ENCODE measurements at places on chromosomes 11 and 22.

DNA sequence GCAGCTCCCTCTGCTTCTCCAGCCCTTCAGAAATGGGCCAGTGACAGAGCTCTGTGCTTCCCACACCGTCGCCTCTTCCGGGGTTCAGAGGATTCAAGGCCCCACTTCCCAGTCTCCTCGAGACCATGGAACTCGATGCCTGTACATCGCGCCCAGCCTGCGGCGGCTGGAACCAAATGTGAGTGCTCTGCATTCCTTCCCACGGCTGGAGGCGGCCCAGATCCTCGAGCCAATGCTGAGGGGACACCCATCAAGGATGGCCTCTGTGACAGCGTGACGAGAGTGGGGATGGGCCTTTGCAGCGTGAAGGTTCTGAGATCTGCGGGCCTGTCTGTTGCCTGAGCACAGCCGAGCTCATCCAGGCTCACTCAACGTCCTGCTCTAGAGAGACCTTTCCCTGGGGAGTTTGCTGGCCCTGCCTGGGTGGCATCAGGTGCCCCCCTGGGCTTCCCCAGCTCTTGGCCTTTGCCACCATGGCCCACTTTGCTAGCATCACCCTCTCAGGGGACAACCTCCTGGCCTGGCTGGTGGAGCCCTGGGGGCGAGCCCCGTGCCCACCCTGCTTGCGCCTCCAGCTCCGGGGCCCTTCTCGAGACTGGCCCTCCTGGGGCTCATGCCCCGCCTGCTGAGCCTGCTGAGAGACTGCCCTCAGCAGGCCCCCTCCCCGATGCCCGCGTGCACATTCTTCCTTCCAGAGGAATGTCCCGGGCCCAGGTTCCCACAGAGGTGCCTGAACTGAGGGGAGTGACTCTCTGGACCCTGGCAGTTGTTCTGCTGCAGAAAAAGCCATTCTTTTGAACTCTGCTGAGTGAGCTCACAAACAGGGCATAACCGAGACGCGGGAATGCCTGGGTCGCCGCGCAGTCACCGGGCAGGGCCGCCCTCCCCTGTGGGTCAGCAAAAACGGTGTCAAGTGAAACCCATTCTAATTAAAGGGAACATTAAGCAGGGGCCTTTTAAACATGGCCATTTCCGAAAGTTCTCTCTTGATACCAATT lies 7.3 kb upstream of the MYEOV start:
- no peak for DNase-seq

- DNase-seq, result no peak
Observed at GRCh38 chr22:23750367-23750713, 572 bp downstream of the ZNF70 start.

GRCh38 chr11:44267006-44267749 lies 42.8 kb downstream of the ALX4 start:
- no peak for DNase-seq

- no peak for DNase-seq
Observed at GRCh38 chr11:89293965-89294679, 116.4 kb downstream of the TYR start.

DNA sequence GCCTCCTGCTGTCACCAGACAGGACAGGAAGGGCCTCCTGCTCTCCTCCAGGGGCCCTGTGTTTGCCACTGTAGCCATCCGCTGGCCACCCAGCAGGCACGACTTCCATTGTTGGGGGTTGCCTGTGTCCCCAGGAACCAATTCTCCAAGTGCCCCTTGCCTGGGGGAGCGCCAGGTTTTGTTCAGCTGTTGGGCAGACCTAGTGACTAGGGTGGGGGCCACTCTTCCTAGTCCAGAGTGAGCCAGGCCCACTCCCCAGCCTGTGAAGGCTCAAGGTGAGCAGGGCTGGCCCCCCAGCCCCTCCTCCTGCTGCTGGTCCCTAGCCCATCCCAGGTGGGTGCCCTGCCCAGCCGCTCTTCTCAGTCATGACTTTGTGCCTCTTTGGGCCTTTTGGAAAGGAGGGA lies 30.9 kb downstream of the OSBPL5 start:
- DNase-seq, result no peak

GRCh38 chr22:47207846-47208554 lies 445.6 kb downstream of the TBC1D22A start:
- no peak for DNase-seq

- DNase-seq, result no peak
Observed at GRCh38 chr22:46829117-46829891, 66.9 kb downstream of the TBC1D22A start.

- DNase-seq, result peak; percentile 37
Observed at GRCh38 chr11:78645226-78646202, 70.8 kb upstream of the NARS2 start.

DNA sequence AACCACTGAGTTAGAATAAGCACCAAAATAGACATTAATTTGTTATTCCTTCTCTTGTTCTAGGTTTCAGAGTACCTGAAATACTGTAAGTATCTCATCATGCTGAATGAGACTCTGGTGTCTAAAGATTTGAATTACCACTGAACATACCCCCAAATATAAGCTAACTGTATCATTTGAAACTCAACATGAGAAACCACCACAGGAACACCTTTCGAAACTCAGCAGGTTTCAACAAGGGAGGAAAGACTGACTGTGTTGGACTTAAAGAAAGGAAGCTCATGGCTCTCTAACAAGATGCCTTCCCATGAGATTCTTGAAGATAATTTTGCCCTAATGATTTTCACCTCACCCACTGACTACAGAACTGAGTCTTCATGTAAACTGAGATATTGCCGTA lies 37.0 kb downstream of the PRCP start:
- no peak for DNase-seq

DNA sequence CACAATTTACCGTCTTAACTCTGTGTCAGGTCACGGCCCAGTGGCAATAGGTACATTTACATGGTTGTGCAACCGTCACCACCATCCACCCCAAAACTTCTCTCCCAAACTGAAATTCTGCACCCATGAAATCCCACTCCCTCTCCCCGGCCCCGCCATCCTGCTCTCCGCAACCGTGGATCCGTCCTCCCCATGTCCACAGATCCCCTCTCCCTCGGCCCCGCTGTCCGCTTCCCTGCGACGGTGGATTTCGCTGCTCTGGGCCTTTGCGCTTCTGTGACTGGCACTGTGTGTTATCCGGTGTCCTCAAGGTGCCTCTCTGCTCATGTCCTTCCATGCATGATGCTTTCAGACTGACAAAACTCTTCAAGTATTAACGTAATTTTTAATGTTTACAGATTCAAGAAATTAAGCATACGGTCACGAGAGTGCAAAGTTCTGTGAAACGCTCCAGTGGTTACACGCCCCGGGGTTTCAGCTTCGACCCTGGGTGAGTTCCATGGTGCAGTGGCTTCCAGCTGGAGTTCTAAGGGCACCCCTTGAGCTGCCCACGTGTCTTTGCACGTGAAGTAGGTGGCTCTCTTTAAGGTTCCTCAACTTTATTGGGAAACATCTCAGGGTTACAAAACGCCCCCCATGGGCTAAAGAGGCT lies 76.4 kb downstream of the KCNQ1 start:
- no peak for DNase-seq

DNA sequence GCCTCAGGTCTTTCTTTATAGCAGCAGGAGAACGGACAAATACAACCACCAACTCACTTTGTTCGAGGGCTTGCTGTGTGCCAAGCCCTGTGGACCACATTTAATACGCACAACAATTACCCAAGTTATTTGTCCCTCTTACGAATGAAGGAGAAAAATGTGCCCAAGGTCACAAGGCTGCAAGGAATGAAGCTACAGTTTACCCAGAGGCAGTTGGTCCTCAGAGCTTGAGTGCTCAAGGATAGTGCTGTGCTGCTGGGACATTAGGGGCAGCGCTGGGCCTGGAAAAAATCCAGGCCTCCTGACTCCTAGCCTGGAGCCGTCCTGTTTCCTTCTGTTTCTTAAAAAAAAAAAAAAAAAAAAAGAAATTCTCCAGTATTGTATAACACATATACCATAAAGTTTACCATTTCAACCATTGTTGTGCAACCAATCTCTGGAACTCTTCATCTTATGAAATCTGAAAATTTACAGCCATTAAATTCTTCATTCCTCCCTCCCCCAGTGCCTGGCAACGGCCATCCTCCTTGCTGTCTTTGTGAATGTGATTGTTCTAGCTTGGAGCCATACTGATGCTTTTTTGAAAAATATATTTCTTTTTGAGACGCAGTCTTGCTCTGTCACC lies 1.0 kb upstream of the C11orf86 start:
- no peak for DNase-seq

GRCh38 chr11:45928535-45929215 lies 6.2 kb downstream of the LARGE2 start:
- no peak for DNase-seq

GRCh38 chr22:35592418-35592967 lies 24.6 kb downstream of the MB start:
- DNase-seq, result no peak

DNA sequence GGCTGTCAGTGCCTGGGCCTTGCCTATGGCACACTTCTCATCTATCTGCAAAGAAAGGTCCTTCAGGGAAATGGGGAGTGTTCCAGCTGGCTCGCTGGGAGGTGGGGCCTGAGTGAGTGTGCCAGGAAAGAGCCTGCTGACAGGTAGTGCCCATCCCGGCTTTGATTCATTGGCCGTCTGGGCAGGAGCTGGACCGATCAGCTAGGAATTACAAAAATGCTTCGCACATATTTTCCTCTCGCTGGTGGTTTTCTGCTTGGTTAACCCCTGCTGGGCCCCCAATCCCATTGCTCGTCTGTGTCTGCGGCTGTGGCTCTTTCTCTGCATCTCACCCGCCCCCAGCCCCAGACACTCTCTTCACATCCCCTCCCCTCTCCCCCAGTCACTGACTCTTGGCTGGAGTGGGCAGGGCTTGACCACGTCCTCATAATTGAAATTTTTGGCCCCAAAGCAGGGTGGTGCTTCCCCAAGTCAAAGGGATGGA lies 10.8 kb downstream of the LIF start:
- no peak for DNase-seq

GRCh38 chr11:30311189-30311588 lies 11.7 kb upstream of the ARL14EP start:
- DNase-seq, result no peak

GRCh38 chr22:39277142-39277607 lies 32.4 kb upstream of the PDGFB start:
- DNase-seq, result no peak

DNA sequence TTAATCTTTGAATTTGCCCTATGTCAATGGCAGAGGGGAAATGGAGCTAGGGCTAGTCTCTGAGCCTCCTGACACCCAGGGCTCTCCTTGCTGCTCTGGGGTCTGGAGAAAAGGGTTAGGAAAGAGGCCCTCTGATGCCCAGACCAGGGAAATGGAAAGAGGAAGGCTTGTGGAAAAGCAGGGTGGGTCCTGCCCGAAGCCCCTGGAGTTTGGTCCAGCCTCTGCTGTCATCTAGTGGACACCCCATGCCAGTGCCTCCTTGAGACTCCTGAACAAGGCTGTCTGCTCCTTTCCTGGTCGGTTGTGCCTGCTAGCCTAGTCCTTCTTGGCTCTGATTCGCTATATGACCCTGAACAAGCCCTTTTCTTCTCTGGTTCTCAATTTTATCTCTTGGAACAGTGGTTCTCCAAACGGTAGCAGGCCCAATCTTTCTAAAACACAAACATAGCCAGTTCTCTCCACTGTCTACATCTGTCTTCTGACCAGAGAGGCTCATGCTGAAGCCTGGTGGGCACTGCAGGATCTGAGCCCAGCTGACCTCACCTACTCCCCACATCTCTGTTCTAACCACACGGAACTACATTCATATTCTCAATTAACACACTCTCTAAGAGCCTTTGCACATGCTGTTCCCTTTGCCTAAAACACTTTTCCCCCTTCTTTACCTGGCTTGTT lies 8.8 kb upstream of the PLA2G3 start:
- no peak for DNase-seq

- no peak for DNase-seq
Observed at GRCh38 chr11:122036018-122036417, 80.0 kb downstream of the BLID start.

- DNase-seq, result no peak
Observed at GRCh38 chr11:130651066-130651855, 202.8 kb downstream of the ADAMTS15 start.

- no peak for DNase-seq
Observed at GRCh38 chr11:133065847-133066485, 466.3 kb downstream of the OPCML start.

- DNase-seq, result no peak
Observed at GRCh38 chr11:11391796-11392463, 38.9 kb upstream of the CSNK2A3 start.

GRCh38 chr22:45422237-45422983 lies 8.9 kb downstream of the RIBC2 start:
- DNase-seq, result no peak

DNA sequence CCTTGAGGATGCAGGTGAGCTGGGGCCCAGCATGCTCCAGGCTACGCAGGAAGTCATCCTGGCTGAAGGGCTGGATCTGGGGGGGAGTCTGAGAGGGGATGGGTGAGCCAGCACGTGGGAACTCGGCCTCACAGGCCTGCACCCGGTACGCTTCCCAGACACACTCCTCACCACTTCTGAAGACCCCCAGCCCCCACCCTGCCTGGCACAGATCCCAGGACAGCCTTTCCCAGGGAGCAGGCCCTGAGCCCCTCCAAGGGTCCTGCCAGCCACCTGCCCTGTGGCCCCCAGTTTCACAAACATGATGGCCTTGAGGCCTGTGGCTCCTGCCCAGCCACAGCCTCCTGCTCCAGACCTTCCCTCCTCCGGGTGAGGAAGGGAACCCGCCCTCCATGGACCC lies 5.6 kb upstream of the PLXNB2 start:
- DNase-seq, result no peak

- no peak for DNase-seq
Observed at GRCh38 chr11:125072218-125072960, 9.3 kb downstream of the SLC37A2 start.

GRCh38 chr11:18669219-18669596 lies 29.4 kb upstream of the TMEM86A start:
- no peak for DNase-seq

DNA sequence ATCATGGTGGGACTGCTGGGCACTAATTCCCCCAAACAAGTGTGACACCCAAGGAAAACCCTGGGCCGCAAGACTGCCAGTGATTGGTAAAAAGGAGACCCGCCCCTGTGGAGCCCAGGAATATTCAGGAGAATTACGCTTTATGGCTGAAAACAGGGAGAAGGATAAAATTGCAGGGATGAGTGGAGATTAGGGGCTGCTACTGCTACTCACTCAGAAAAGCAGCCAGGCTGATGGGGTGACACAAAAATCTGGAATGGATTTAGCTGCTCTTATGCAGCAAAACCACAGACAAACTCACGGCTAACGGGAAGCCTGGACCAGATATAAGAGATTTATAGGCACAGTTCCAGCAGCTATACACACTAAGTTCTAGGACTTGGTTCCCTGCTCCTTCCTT lies 4.4 kb upstream of the FBXO3 start:
- no peak for DNase-seq

DNA sequence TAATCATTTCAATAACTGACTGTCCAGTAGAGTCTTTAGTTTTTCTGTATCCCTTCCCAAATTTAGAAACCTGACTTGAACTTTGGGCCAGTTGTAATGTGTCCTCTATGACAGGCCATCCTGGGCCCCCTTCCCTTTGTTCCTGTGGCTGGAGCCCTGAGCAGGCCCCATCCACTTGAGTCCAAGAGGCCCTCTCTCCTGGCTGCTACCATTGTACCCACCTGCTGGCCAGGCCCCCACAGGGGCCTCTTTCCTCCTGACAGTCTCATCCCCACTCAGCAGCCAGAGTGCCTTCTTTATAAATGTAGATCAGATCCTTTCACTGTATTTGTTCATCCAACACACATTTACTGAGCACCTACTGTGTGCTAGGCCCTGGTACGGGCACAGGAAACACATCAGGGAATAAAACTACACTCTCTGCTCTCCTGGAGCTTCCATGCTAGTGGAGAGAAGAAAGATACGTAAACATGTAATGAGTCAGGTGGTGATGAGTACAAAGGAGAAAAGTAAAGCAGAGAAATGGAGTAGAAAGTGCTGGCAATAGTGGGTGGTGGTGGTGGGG lies 2.7 kb upstream of the LRP5 start:
- DNase-seq, result no peak
